Activated CD4-positive, alpha-beta T cell treated with anti-CD3 and anti-CD28 coated beads, Interleukin-2, Interleukin-6, amounts not matched to agents 100 ng/mL and 50 ng/mL, durations not matched to agents 16 hours and 8 hours (primary cell): ENCODE measurements at places on chromosomes 7 and 10.

DNA sequence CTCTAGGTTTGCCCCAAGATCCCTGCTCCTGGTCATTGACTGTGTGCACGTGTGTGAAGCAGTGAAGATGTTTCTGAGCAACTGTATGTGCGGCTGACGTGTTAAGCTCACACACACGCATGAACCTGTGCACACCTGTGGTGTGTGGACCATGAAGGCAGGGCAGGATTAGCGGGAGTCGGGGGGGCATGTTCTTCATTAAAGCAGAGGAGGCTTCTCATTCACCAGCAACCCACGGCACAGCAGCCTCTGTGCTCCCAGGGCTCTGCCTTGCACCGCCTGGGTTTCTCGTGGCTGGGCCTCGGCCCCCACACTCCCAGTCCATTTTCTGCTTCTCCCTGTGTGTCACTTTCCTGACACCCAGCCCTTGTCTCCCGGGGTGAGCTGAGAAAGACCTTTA, 824 bp upstream of the TACR2 start:
- no peak for DNase-seq

- no peak for DNase-seq
These were observed 220.5 kb downstream of the BAMBI start for GRCh38 chr10:28897617-28898464.

DNA sequence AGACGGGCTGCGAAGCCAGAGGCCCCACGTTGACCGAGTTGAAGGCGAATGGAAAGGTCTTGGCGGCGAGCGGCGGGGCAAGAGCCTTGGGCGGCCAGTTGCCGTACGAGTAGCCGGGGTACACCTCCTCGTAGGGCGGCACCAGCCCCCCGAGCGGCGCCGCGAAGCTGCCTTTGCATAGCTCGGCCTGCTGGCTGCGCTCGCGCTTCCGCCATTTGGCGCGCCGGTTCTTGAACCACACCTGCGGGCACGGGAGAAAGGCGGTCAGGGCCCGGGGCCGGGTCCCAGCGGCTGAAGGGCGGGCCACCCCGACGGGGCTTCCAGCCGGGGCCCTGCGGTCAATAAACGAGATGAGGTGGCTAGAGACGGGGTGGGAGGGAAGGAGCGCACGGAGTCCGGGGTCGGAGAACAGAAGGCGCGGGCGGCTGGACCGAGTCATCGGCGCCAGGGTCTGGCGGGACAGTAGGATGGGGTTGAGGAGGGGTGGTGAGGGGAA, 4.8 kb downstream of the ELOVL3 start:
- peak; percentile 59 for DNase-seq

- DNase-seq: no peak
These were observed 325.8 kb upstream of the ZMIZ1 start for GRCh38 chr10:78742730-78743615.

- no peak for DNase-seq
These were observed 40.5 kb downstream of the LYZL1 start for GRCh38 chr10:29329420-29329819.

DNA sequence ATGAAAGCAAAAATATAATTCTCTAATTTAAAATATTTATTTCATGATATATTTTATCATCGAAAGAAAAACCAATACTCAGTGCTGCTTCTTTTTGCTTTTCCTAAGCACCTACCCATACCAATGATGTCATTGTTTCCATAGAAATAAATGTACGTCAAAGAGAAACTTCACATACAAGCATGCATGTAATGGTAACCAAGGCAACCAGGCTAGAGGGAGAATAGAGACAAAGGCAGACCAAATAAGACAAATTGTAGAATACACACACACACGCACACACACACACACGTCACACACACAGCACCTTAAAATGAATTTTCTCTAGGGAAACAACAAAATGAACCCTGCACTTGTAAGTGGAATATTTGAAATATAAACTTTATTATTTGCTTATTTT, 75.5 kb downstream of the MACC1 start:
- DNase-seq: no peak

DNA sequence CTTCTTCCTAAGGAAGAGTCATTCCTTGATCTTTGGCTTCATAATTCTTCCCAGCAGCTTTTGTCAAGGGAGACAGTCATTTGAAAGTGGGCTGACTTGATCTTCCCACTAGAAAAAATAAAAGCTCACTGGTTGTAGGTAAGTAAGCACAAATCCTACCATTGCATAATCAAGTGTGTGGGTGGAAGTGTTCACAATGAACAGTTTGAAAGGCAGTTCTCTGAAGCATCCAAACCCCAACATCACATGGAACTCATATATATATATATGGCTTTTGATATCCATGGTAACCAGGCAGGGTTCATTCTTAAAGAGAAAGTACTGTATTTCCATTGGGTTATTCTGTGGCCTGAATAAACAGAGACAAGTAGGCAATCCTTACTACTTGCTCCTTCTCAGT, 51.6 kb downstream of the ARMH3 start:
- no peak for DNase-seq

GRCh38 chr7:80335511-80336231, 176.2 kb downstream of the GNAT3 start:
- no peak for DNase-seq

DNA sequence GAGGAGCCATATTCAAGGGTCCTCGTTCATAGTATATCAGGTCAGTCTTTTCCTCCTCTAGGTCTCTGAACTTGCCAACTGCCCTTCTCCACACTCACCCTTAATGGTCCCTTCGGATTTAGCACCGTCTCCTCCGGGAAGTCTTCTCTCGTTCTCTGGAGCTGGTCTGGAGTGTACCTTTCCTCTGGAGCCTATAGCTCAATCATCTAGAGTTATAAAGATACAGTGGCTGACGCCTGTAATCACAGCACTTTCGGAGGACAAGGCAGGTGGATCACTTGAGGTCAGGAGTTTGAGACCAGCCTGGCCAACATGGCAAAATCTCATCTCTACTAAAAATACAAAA, 4.4 kb upstream of the SCD start:
- no peak for DNase-seq

GRCh38 chr7:115511330-115511729, 519.2 kb downstream of the TFEC start:
- no peak for DNase-seq

- DNase-seq: no peak
These were observed 2.1 kb downstream of the FAM20C start for GRCh38 chr7:194252-195009.

DNA sequence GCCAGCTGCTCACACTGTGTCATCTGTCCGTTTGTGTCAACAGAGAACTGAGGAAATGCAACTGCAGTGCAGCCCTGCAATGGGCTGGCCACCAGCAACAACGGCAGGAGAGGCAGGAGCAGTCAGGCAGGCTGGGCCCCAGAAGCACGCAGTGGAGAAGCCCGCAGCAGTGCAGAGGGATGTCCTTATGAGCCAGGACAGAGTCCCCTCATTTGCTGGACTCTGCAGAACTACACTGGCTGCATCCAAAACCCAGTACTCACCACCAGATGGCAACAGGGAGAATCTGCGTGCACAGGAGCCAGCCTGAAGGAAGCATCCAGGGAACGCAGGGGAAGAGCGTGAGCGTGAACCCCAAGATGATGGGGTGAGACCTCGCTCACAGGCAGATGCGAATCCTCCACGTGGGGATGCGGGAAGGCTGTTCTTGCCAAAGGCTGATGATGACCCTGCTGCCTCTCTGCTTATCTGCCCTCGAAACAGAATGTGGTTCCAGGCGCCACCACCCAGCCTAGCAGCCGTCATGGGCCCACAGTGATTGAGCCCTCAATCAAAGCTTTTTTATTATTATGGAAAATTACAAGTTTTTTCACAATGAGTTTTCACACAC, 232.1 kb downstream of the PTPRN2 start:
- DNase-seq: no peak

DNA sequence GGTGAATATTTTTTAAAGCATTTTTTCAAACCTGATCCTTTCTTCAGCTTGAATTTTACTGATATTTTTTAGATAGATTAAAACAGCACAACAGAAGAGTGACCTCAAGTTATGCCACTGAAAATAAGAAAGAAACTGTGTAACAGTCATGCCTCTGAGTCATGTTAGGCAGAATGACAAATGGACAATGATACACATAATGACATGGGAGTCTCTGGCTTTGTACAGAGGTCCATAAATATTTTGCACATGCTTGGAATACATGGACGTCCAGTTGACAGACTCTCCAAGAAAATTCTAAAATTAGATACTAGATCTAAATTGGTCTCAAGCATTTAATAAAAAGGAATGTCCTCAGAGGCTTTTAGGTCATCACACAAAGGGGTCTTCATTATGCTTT, 21.9 kb upstream of the SEMA3A start:
- no peak for DNase-seq

- DNase-seq: no peak
These were observed 7.4 kb downstream of the KEL start for GRCh38 chr7:142954680-142955268.

GRCh38 chr7:127933146-127933545, 98.1 kb downstream of the LRRC4 start:
- no peak for DNase-seq

- DNase-seq: no peak
These were observed 8.0 kb downstream of the POLM start for GRCh38 chr7:44074349-44074695.

DNA sequence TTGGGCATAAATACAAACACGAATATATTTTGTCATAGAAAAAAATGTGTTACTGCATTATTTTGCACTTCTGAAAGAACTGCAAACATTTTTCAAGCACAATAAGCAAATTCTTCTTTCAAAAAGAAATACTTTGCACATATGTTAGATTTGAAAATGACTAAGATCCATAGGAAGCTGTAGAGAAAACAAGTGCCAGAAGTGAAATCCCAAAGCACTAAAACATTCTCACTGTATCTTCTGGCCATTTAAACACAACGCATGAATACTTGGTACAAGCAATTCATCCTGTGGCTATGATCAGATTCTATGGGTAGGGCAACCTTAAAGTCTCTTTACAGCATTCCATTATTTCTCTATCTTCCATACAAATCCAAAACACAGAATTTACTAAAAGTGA, 225.4 kb upstream of the IMMP2L start:
- no peak for DNase-seq

GRCh38 chr7:34091321-34091917, 186.1 kb downstream of the BMPER start:
- DNase-seq: peak; percentile 15

- no peak for DNase-seq
These were observed 2.7 kb upstream of the ZNF786 start for GRCh38 chr7:149093228-149093627.

- no peak for DNase-seq
These were observed 146.8 kb downstream of the CALN1 start for GRCh38 chr7:72265071-72265904.

DNA sequence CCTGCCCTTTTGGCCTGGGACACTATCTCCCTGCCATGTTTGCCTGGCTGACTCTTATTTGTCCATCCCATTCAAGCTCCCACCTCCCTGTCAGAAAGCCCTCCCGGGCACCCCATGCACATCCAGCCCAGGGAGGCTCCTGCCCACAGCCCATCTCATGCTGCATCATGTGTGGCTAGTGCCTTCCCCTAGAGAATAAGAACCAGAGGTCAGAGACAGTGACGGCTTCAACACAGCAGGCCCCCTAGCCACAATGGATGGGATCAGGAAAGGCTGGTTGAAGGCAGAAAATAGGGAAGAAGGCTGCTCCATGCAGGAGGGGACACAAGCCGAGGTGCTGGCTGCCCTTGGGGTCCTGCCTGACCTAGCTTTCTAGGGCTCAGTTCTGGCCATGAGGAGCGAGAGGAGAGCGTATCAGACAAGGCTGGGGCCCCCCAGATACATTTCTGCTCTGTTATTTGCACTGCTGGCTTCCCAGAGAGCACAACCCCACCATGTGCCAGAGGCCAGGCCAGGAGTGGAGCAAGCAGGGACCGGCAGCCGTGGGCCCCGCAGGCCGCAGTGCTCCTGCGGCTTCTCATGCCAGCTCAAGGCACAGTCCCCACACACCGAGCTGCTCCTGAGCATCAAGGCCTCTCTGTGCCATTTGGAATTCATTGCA, 161.1 kb upstream of the ZMIZ1 start:
- no peak for DNase-seq
